ENCODE measurements at places on chromosomes 3 and 15.

DNA sequence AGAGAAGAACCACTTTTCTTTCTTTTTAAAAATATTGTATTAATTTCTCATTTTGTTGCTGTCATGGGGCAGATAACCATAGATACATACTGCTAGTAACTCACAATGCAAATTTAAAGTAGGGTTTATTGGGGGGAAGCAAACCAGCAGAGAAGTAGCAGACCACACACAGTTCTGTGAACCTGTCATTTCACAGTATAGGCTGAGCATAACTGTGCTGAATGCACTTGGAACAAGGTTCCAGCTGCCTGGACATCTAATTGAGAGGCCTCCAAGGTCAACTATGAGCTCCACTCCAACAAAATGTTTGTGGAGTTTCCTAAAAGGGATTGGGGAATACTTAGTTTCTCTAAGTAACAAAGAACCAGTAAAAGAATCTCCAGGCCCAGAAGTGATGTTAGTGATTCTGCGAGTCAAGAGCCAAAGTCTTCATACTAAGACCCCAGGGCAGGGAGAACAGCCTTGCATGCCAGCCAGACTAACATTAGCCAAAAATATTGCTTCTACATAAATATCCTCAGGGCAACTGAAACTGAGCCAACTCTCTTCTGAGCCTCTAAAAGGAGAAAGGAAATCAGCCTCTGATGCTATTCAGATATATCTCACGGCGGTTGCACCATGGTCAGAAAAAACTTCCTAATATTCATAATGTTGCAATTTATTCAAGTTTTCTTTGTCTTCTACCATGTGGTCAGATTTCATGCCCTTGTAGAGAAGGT, 856.4 kb upstream of the ALCAM start:
- DNase-seq = no peak

DNA sequence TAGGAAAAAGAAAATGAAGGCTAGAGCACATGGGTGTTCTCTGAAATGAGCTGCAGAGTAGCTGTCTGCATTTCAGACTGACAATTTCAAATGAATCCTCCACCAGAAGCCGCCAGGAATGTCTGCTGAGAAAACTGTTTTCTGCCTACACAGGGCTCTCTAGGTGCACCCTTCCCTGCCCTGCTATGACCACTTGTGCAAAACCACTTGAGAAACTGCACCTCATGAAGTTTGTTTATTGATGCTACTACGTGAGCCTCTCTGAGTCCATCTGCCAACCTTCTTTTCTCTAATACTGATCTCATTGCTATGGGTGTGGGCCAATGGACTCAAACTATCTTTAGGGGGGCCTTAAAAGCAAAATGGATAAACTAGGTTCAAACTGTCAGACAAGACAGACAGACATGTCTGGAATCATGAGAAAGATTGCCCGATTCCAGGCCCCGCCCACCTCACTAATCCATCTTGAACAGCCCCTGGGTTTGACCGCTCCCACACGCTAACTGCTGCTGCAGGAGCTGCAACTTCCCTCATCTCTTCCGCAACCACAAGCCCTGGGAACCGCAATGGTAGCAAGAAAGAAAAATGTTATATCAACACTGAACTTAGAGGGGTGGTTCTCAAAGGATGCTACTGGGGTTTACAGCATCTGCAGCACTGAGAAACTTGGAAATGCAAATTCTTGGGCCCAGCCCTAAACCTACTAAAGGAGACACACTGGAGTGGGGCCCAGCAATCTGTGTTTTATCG, 9.0 kb upstream of the CD47 start:
- DNase-seq = no peak

DNA sequence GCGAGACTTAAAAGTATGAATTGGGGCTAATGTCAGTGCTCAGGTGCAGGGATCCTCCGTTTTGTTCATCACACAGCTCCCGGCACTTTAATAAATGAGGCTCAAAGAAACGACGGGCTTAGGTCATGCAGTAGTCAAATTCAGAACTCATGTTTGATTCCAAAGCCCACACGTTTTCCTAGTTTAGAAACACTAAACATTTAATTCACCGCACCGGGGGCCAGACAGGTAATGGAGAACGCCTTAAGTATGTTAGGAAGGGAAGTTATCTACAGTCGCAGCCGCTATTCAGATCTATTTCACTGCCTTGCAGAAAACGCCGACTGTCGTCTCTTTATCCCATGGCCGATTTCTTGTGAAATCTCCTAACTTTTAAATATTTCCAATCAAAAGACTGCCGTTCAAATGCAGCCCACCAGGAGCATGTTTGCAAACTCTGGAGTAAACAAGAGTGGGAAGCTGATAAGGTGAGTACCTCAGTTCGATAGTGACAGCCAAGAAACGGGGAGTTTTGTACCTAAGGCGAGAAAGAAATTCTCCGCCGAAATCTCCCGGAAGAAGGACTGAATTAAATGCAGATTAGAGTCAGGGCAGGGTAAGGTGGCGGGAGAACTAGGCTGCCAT, 569 bp downstream of the HIGD2B start:
- no peak for DNase-seq

DNA sequence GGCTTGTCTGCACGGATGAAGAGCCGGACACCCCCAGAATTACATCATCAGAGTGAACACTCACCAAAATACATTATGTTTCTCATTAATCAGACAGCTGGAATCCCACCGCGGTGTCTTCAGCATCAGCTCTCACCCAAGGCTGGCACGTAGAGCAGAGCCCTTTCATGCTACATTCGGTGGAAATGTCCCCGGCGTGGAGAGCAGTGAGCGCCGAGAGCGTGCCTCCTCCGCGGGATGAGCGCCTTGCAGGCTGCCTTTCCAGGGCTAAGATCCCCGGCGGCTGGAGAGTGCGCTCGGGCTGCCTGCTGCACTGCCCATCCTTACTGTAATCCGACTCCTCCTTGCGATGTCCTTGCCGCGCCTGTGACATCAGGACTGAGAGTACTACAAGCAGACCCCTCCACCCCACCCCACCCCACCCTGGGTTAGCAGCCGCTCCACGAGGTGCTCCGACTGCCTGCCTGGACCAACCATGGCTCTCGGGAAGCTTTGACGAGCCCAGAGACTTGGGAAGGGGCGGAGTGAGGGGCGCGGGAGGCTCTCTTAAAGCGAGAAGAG, at the start of gene ZNF385D:
ZNF385D (minus strand) TSS at position 380 of the 561 bp plus-strand sequence; CDS start at position 86, 294 bp downstream.
- DNase-seq = no peak

- no peak for DNase-seq
These were observed 102.7 kb downstream of the PLOD2 start for GRCh38 chr3:146058241-146058640.

GRCh38 chr15:78045189-78045588, 32.3 kb downstream of the TBC1D2B start:
- DNase-seq = no peak
